ENCODE measurements at places on chromosomes 2 and 18. TPM values are rescaled to one million over a fixed set of nuclear protein-coding genes. Genes with fewer than 3 reads are reported as not detected.

- no peak for DNase-seq
These were observed 179.7 kb downstream of the ANKRD30B start for GRCh38 chr18:14927701-14928100.

- DNase-seq, result no peak
These were observed 19.4 kb upstream of the RNF149 start for GRCh38 chr2:101327863-101328394.

- DNase-seq, result no peak
These were observed 81.0 kb downstream of the SP3 start for GRCh38 chr2:173884025-173884802.

- no peak for DNase-seq
These were observed 469.3 kb upstream of the MEX3C start for GRCh38 chr18:51666763-51667191.

DNA sequence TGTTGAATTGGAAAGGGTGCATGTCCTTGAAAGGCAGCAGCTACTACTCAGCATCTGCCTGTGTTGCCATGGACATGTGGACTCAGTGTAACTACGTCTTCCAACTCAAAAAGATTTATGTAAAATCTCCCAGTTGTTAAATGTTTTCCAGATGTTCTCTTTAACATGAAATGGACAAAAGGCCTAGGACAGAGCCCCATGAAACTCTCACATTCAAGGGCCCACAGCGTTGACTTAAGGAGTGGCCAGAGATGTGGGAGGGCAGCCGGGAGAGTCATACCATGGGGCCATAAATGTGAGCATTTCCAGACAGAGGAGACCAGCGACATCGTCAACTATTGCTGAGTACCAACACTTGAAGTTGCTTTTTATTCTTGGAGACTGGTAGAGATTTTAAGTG is 9.9 kb downstream of the SLC3A1 start:
- DNase-seq, result no peak

GRCh38 chr2:228869636-228870264 is 401.3 kb downstream of the PID1 start:
- DNase-seq, result no peak

GRCh38 chr2:205273627-205274026 is 408.7 kb upstream of the NRP2 start:
- no peak for DNase-seq

DNA sequence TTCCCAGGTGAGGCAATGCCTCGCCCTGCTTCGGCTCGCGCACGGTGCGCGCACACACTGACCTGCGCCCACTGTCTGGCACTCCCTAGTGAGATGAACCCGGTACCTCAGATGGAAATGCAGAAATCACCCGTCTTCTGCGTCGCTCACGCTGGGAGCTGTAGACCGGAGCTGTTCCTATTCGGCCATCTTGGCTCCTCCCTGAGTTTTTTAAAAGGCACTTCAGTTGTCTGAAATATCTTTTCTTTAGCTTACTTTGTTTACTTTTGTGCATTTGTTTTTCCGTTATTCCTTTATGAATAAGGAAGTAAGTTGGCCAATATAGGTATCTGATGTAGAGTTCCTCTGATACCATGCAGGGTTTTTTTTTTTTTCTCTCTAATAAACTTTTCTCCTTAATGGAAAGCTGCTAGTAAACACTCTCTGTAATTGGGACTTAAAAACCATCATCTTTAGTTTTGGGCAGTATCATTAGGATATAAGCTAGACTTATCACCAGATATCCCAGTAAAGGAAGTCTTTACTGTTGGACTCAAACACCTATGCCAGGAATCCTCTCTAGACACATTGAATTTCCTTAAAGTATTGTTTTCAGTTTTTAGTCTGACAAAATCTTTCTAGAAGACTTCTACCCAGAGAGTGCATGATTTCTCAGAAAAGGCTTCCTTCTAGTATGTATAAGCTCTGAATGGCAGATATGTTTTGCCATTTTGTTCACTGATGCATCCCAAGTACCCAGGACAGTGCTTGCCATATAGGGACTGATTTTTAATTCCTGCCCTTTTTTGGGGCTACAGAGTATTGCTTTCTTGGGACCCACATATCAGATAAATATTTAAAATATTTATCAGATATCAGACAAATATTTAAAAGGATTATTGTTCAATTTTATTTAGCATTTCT is 35.8 kb upstream of the DYSF start:
- no peak for DNase-seq

GRCh38 chr2:163248376-163249253 is 410.0 kb upstream of the KCNH7 start:
- no peak for DNase-seq

The TUBA4B gene
- polyA plus RNA-seq, result not detected

GRCh38 chr2:229641676-229642075 is 72.7 kb downstream of the DNER start:
- DNase-seq, result no peak

DNA sequence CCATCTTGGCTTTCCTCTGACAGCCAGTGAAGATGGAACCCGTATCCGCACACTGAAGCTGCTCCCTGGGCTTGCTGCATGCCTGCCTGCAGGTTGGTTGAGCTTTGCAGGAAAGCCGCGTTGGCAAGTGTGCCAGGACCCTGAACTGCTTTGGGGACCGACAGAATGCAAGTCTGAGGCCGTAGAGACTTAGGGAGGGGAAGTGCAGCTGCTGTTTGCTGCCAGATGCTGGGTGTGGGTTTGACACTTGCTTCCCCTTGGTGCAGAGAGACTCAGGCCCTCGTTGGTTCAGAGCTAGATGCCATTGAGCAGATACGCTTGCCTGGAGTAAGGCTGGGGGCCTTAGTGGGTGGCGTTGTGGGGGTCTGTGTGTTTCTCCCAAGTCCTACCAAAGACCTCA is 13.1 kb upstream of the PHLPP1 start:
- no peak for DNase-seq

The GDF7 gene
- polyA plus RNA-seq, result 0.32 TPM

GRCh38 chr2:11764359-11764758 is 17.9 kb downstream of the LPIN1 start:
- DNase-seq, result no peak

GRCh38 chr2:178317811-178318210 is 123.5 kb downstream of the OSBPL6 start:
- no peak for DNase-seq

The SP140 gene
- polyA plus RNA-seq, result 0.29 TPM

DNA sequence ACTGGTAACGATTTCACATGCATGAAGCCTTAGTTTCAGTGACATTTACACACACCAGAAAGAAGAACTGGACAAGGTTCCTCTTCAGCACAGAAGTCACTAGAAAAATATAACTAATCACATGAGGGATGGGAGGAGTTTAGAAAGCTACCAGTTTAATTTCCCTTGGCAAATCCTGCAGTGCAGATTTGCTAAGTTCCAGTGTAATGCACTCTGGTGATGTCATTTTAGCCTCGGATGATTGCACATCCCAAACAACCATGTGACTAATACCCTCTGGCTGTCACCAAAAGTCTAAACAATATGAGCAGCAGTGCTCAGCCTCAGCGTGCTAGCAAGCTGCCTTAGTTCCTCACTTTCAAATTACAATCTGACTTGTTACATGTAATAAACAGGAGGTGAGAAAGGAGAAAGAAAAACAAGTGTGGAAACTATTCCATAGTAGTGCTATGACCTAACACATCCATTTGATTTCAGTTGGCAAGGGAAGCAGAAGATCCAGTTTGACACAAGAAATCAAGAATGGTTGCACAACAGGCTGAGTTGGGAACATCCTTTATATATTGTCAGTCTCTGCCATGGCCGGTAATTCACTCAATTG is 35.3 kb upstream of the PPP1CB start:
- peak; percentile 76 for DNase-seq

The PLB1 gene
- polyA plus RNA-seq, result 0.38 TPM

DNA sequence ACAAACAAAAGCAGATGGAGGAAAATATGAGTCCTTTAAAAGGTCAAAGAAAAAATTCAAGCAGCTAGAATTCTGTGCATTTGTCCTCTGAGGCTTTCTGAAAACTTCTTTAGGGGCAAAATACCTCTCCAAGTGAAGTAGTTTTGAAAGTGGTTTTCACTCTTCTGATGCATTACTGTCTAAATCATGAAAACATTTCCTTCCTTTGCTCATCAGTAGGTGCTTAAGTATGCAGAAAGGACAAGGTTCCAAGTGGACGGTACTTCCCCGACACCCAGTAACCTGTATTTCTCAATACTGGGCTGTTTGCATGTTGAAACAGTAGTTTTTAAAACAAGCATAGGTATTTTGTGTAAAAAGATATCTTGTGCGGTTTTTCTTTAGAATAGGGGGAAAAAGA is 189.1 kb upstream of the ERBB4 start:
- DNase-seq, result no peak

DNA sequence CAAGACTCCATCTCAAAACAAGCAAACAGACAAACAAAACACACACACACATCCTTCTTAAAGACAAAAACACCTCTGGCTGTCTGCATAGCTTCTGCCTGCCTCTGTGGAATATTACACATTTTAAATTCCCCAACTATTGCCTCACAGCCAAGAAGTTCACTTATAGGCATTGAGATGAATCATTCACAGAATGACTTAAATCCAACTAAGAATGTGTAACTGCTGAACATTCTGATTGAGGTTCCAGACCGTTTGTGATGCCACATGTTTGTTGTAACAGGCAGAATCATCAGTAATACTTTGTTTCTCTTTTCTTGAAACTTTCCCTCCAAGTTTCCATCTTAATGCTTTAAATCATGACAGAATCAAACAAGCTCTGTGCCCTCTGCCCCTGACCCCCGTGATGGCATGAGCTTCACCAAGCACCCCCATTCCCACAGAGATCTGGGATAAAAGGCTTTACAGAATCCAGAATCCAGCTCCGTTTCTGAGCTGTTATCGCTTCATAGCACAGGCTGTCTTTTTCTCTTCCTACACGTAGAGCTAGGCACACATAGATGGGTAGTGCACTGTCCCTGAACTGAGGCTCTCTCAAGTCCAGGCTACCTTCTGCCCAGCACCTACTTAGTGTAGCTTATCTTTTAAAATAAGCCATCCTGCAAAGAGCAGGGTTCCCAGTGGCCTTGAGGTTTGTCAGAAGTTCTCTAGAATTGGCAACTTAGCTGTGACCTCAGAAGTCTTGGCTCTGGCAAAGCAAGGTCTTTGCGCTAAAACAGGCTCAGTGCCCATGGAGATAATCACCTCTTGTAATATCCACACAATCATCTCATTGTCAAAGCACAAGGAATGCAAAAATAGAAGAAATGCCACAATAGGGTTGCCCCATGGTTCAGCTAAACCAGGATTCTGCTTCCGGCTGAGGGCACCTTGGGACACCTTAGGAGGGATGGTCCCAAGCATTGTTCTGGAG is 32.9 kb downstream of the EPAS1 start:
- peak; percentile 81 for DNase-seq

- DNase-seq, result no peak
These were observed 89.0 kb downstream of the ACSL3 start for GRCh38 chr2:222949690-222950323.

The RIT2 gene
- polyA plus RNA-seq, result not detected

DNA sequence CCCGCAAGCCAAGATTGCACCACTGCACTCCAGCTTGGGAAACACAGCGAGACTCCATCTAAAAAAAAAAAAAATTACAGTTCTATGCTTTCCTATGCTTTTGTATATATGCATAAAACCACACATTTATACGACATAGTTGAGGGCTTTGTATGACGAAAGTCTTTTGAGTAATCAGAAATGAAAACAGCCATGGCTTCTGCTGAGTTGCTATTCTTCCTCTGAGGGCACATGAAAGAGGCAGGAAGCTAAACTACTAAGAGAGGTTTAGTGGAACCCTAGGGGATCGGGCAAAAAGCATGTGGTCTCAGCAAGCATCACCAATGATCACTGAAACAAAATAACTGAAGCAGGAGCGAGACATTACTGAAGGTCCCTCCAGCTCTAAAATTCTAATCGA is 99.6 kb downstream of the ZAP70 start:
- DNase-seq, result no peak

DNA sequence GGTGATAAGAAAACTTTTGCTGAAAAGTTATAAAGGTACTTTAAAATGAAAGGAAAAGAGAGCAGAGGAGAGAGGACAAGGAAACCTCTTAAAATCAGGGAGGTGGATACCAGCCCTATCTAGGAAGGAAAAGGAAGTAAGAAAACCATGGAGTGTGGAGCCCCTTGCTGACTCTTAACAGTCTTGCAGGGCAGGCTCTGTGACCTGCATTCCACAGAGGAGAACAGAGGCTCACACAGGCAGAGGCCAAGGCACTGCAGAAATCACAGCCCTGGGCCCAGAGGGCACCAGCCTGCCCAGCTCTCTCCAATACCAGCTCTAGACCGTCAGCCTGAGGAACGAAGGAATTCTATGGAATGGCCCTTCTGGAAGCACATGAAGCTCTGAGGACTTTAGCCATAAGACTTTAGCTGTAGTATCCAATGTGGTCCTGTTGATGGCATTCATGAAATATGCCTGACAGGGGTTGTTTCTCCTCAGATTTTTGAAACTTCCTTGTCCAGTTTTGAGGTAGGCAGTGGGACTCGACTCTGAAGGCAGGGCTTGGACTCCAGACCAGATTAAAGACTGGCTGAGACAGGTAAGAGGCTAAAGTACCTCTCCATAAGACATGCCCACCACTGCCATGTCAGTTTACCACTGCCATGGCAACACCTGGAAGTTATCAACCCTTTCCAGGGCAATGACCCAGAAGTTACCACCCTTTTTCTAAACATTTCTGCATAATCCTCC is 216.3 kb downstream of the ANAPC1 start:
- DNase-seq, result no peak

- DNase-seq, result no peak
These were observed 385.1 kb downstream of the STK39 start for GRCh38 chr2:167862296-167862695.

The RBKS gene
- polyA plus RNA-seq, result 2.2 TPM

The ZBTB7C gene
- polyA plus RNA-seq, result not detected

- DNase-seq, result no peak
These were observed 54.8 kb upstream of the TUBA3E start for GRCh38 chr2:130252880-130253645.

DNA sequence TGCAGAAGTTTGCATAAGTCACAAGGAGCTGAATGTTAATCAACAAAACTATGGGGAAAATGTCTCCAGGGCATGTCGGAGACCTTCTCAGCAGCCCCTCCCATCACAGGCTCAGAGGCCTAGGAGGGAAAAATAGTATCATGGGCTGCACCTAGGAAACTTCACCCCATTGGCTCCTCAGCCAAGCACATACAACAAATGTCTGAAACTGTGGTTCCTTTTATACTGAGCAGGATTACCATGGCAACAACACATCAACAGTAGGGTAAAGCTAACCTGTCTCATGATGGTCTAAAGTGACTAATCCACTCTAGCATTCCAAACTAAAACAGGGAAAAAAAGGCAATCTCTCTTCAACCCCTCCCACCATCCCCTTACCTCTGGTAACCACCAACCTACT is 3.2 kb upstream of the NEMP2 start:
- DNase-seq, result no peak

DNA sequence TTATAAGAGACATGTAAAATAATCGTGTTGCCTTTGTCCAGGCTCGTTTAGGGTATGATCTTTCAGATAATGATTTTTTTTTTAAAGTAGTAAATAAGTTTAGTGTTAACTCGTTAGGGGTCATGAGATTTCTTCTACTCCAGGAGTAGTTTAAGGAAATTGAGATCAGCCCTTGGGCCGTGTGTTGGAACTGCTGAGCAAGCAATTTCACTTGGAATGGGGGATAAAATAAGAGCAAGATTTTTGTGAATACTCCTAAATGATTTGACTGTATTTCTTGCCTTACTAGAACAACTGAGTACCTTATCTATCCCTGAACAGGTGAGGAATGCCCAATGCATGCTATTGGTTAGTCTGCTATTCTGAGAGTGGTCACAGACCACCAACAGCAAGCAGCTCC is 102.2 kb upstream of the SERPINE2 start:
- DNase-seq, result no peak

The LRRTM4 gene
- not detected for polyA plus RNA-seq

- no peak for DNase-seq
These were observed 1072.4 kb downstream of the RPIA start for GRCh38 chr2:89763581-89764485.

GRCh38 chr2:11560806-11561205 is 27.0 kb downstream of the GREB1 start:
- DNase-seq, result no peak

Measured in BJ (cell line).